PC-9 (cell line): ENCODE measurements at places on chromosomes 7 and 10. TPM values are rescaled to one million over a fixed set of nuclear protein-coding genes. Genes with fewer than 3 reads are reported as not detected.

DNA sequence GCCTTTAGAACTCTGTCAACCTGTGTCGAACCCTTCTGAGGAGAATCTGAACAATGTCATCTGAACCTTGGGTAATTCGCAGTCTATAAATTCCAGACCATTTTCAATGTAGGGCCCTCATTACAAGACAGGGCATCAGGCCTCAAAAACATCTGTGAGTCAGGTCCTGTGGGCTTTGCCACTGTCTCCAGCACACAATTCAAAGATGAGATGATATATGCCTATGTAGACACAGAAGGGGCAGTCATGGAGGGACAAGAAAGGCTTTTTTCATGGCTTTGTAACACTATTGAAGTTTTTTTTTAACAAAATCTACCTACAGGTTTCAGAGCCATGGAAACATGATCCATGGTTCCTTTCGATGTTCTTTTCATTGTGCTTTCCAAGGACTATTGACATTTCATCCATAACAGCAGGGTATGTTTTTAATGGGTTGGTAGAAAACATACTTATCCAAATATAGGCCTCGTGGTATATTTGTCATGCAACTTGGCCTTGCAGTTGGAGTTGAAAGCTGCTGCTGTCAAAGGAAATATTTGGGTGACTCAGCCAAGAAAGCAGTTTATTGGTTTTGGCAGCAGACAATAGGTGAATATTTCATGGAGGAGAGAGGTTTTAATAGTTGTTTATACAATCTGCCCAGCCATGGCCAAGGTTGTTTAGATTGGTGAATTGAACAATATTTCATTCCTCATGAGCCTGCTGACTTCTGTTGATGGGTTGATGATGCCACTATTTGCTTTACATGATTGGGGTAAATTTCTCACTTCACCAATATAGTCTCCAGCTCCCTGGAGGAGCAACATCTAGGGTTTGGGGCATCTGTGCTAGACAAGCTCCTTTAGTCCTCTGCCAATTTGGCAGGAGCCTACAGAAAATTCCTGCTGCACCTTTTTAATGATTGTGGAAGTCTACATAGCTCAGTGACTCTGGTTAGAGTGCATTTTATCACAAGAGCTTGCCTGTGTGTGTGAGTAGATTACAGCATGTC lies 158.4 kb upstream of the TMEM72 start:
- DNase-seq = no peak

GRCh38 chr7:17598846-17599245 lies 300.4 kb downstream of the AHR start:
- peak; percentile 66 for DNase-seq

DNA sequence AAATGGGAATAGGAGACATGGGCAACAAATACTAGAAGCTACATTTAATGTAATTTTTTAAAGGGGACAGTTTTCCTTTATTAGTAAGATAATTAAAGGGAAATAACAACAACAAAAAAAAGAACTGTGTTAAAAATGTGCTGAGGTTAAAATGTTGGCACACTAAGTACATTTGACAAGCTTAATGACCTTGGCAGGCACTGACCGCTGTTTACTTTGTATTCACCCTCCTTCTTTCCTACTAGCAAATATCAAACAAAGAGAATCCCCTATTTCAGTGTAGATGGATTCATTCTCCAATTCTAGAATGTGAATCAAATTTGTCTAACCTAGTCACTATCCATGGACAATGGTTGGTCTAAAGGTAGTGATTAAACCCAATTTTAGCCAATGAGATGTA lies 77.5 kb upstream of the TOMM7 start:
- DNase-seq = no peak

Gene ATG9B
- total RNA-seq = 9.7 and 13.7 TPM in 2 replicates

Gene NUTM2E
- 0.70 and 0.88 TPM in 2 replicates for total RNA-seq

Gene CLRN3
- not detected in 2 replicates for total RNA-seq

DNA sequence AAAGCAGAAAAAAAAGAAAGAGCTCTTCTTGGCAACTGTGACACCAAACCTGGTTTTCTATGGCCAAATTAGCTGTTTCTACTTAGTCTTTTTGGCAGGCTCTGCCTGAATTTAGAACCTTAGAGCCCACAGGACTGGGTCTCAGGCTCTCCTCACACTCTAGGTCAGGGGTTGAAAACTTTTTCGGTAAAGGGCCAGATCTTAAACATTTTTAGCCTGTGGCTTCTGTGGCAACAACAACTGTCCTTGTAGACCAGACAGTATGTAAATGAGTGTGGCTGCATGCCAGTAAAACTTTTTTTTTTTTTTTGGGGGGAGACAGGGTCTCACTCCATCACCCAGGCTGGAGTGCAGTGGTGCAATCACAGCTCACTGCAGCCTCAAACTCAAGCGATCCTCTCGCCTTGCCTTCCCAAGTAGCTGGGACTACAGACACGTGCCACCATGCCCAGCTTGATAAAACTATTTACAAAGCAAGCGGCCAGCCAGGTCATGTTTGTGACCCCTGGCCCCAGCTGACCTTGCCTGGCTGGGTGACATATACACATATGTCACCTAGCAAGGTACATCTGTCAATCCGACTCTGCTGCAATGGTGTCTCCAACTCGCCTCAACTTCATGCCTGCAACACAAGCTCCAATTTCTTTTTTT lies 17.4 kb downstream of the KPNA7 start:
- DNase-seq = no peak

GRCh38 chr7:128388145-128388485 lies 21.7 kb downstream of the IMPDH1 start:
- no peak for DNase-seq

DNA sequence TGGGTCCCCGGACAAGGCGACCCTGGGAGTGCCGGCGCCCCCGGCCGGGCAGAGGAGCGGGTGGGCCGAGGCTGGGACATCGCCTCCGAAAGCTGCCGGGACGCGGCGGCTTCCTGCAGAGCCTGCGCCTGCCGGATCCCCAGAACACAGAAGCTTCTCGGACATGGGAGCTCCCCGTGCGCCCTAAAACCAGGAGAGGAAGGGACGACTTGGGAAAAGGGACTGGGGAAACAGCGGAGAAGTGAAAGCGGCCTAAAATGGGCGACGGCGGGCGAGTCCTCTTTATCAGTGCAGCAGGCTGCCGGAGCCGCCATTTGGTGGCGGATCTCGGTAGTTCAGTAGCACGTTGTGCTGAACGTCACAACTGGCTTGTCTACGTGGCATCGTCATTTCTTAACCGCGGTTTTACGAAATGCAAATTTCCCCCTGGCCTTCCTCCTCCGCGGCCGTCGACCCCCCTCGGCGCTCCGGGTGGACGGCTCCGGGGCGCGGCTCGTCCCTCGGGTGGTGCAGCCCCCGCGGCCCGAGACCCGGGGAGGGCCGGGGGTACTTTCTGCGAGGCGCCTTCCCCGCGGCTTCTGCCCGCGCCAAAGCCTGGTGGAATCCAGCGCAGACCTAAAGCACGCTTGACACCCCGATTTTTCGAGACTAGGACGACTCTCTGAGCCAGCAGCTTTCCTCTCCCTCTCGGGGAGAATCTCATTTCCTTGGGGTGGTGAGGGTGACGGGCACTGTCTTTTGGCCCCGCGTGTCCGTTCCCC lies 9.9 kb upstream of the SPAG6 start:
- no peak for DNase-seq

DNA sequence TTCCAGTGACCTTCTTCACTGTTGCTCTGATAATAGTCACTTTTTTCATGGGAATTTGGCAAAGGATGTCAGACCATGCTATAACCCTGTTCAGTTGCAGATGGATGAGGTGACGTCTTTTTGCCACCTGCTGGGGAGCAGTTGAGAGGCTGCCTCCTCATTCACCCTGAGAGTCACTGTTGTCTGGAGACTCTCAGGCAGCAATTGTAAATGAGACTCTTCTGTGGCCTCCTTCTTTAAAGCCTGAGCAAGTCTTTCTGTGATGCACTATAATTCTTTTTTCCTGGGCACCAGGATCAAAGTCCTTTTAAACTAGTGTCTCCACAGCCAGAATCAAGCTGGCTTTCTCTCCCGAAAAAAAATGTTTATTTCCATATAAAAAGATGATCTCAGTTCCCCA lies 345.1 kb downstream of the ARL4A start:
- no peak for DNase-seq

DNA sequence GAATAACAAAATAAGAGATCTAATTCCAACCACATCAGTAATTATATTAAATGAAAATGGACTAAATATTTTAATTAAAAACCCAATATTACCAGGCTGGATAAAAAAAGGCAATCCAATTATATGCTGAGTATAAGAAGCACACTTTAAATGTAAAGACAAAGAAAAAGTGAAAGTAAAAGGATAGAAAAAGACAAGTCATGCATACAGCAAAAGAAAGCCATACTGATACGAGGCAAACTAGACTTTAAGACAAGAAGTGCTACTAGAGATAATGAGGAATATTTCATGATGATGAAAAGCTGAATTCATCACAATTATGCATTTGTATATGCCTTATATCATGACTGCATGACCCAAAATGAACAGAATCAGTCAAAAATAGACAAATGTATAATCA lies 628.6 kb downstream of the PHTF2 start:
- DNase-seq = no peak

Gene WNT2
- total RNA-seq = not detected in 2 replicates

Gene RAB18
- 63.1 and 63.8 TPM in 2 replicates for total RNA-seq

Gene FBXW4
- total RNA-seq = 34.9 and 38.2 TPM in 2 replicates

DNA sequence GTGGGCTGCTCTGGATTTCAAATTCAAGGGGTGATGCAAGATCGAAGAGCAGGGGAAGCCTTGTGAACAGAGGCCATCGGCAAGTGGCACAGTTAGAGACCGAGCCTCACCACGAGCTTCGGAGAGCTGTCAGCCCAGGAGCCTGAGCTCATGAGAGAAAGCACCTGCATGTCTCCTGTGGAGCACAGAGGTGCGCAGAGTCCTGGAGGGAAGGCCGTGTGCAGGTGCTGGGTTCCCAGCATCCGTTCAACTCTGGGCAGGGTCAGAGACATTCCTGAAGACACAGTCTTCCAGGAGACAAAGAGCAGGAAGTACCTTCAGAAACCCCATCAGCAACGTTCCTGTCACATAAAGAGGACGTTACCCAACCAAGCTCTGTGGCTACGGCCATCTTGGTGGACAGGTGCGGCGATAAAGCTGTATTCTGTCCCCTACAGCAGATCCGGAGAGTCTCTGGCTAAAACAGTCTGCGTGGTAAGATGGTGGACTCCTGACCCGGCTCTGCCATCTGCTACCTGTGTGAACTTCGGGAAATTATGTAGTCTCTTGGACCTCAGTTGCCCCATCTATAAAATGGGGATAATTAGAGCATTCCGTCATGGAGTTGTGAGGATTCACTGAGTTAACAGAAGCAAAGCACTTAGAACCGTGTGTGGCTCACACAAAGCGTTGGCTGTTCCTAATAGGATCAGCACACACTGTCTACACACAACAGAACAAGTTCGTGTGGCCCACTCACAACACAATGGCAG lies 40.6 kb downstream of the NOD1 start:
- no peak for DNase-seq

Gene UBE2D1
- 16.9 and 24.0 TPM in 2 replicates for total RNA-seq

- DNase-seq = peak; percentile 49
These were observed 523 bp upstream of the CDH23 start for GRCh38 chr10:71396084-71396710.

GRCh38 chr7:157784979-157785441 lies 448.2 kb downstream of the DNAJB6 start:
- DNase-seq = no peak

Gene PPP1R9A
- 11.5 and 11.9 TPM in 2 replicates for total RNA-seq

- no peak for DNase-seq
These were observed 184.0 kb upstream of the INHBA start for GRCh38 chr7:41886901-41887311.

DNA sequence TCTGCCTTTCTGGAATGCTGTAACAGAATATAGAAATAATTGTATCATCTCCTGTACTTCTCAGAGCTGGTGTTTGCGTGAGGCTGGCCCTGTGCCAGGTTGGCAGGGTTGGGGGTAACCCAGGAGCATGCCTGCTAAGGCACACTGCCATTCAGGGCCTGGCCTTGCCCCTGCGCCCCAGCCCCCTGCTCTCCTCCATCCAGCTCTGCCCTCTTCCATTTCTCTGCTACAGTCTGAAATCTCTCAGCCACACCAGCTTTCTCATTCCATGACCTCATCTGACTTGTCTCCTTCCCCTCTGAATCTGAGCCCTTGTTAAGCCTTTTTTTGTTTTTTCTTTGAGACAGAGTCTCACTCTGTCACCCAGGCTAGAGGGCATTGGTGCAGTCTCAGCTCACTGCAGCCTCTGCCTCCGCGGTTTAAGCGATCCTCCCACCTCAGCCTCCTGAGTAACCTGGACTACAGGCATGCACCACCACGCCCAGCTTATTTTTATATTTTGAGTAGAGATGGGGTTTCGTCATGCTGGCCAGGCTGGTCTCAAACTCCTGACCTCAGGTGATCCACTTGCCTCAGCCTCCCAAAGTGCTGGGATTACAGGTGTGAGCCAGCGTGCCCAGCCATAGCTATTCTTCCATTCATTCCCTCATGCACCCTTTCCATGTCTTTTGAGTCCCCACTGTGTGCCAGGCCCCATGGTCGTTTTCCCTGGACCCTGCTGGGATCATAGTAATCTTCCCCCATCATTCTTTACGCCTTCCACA lies 206.8 kb downstream of the CUX1 start:
- no peak for DNase-seq

Gene ARMS2
- not detected in 2 replicates for total RNA-seq

DNA sequence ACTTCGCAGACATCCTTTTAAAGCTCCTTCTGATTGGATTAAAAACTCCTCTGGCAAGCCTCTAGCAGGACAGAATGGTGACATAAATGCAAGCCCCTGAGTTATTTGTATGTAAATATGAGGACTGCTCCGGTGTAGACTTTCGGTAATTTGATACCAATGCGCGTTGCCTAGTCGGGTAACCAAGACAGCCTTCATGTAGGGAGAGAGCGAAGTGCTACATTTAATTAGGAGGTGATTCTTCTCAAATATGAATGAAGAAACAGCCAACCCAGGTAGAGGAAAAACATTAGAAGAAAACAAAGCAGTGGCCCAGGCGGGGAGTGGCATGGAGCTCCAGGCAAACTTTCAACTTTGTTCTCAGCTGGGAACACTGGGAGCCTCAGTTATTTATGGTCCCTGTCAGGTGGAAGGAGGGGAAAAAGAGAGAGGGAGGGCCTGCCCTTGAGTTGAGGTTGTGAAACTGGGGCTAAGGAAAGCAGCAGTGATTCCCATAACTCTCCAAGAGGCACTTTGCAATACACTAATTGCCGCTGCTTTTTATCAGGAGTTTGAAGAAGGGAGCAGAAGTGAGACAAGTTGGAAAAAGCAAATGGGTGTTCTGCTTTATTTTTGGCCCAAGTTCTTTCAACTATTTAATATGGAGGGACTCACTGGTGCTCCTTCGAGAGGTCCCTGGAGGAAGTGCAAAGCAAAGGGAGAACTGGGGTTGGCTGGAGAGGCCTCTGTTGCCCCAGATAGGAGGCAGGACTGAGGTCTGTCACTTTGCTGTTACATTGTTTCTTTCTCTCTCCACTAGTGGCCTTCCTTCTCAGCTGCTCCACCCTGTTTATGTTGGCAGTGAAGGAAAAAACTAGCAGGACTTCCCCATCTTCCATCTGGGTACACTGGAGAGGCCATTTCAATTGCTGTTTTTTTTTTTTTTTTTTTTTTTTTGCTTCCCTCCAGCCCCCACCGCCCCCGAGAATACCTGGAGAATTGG lies 234.6 kb upstream of the CCDC6 start:
- DNase-seq = peak; percentile 67

GRCh38 chr7:99621271-99621670 lies 4.5 kb downstream of the ZSCAN25 start:
- no peak for DNase-seq

Gene RSPH10B
- total RNA-seq = 0.80 TPM in 1 of 2 replicates, not detected in the other
